ENCODE measurements at places on chromosomes 3 and 15.

DNA sequence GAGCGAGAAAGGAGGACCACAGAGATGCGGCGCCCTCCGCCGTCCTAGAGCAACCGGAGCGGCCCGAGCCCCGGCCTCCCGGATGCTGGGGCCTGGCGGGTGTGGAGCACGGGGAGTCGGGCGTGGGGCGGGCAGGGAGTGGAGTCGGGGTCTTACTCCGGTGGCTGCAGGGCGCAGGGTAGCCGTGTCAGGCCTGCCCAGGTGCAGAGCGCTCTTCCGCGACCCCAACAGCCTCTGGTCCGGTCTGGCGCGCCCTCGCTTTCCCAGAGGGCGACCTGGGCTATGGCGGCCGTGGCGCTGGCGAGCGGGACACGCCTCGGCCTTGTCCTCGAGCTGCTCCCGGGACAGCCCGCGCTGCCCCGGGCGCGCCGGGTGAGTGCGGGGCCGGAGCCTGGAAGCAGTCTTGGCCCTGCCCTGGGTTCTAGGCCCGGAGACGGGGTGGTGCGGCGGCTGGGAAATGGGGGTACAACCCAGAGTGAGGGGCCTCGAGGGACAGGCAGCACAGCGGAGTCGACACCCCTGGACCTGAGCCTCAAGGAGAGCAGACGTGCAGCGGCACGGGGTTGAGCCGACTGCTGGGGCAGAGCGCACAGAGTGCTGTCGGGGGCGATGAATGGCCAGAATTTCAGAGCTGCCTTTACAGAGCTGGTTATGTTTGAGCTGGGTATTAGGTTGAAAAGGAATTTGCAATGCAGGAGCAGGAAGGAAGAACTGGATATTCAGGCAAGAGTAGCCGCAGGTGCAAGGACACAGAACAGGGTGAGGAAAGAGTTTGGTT is at the start of gene ZNF662:
Gene ZNF662, plus strand, starts transcription at position 73 of the 778 bp plus-strand sequence. CDS start 1,973 bp downstream, outside the sequence.
- no peak for DNase-seq
- no peaks in the 10 kb centered on the region for H3K36me3 ChIP-seq
- peak within 1 kb of the TSS; percentile 82 for H3K4me3 ChIP-seq
- H3K4me1 ChIP-seq: no peaks in the 10 kb centered on the region

DNA sequence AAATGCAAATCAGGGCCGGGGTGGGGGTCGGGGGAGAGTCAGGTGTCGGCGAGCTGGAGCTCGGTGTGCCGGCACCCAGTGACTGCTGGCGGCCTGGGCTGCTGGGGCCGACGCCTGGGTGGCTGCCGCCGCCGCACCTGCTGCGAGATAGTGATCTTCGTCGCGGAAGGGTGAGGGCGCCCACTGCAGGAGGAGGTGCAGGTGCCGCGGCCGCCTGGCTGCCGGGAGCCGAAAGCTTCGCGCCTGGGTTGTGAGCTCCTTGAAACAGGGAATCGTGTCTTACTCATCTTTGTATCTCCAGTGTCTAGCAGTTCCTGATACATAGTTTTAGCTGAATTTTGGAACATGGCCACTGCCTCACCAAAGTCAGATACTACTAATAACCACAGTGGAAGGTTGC is 64.0 kb upstream of the CPOX start:
- H3K36me3 ChIP-seq: no peaks in the 10 kb centered on the region
- H3K4me1 ChIP-seq: peaks cover 3% of the 10 kb centered on the region
- H3K27me3 ChIP-seq: peaks cover 16% of the 10 kb centered on the region
- peak overlapping the region; percentile 7 for H3K4me3 ChIP-seq
- no peak overlapping the region for H3K27ac ChIP-seq
- no peak for DNase-seq

GRCh38 chr15:58015565-58015964 is 49.9 kb downstream of the ALDH1A2 start:
- H3K27ac ChIP-seq: no peak overlapping the region
- H3K36me3 ChIP-seq: no peaks in the 10 kb centered on the region
- no peak for DNase-seq
- no peaks in the 10 kb centered on the region for H3K27me3 ChIP-seq

DNA sequence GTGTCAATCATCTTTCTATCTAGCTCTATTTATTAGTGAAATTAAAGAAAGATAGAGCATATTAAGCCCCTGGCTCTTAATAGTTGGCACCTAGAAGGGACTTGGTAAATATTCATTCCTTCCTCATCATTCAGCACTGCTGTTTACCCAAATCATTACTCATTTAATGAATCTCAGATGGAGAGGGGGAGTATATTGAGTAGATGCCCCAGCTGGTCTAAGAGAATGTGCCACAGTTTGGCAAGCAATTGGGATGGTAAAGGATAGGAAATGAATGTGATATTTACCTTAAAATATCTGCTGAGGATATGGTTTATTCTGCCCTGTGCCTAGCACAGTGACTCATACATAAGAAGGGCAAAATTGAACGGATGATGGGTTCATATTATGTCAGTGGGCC is 6.0 kb downstream of the IL1RAP start:
- no peaks in the 10 kb centered on the region for H3K36me3 ChIP-seq
- no peaks in the 10 kb centered on the region for H3K4me1 ChIP-seq
- H3K4me3 ChIP-seq: no peak overlapping the region
- H3K27ac ChIP-seq: no peak overlapping the region

DNA sequence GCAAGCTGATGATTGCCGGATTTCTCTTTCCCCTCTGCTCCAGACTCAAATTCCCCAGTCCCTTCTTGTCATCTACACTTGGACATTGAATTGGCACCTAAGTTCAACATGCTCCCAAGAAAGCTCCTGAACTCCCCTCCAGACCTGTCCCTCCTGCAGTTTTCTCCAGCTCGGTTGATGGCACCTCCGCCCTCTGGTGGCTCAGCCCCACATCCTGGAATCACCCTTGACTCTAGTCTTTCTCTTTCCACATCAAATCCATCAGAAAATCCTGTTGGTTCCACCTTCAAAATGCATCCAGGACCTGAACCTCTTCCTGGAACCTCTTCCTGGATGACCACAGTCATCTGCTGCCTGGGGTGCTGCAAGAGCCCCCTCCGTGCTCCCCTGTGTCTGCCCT is 60.1 kb downstream of the RASGRF1 start:
- no peak overlapping the region for H3K4me3 ChIP-seq
- H3K27ac ChIP-seq: no peak overlapping the region
- H3K4me1 ChIP-seq: peaks cover 9% of the 10 kb centered on the region
- DNase-seq: no peak
- no peaks in the 10 kb centered on the region for H3K36me3 ChIP-seq

- H3K27ac ChIP-seq: peak overlapping the region; percentile 9
- no peak overlapping the region for H3K4me3 ChIP-seq
- peaks cover 9% of the 10 kb centered on the region for H3K4me1 ChIP-seq
- no peaks in the 10 kb centered on the region for H3K27me3 ChIP-seq
- H3K36me3 ChIP-seq: no peaks in the 10 kb centered on the region
- DNase-seq: peak; percentile 73
Observed at GRCh38 chr15:39786447-39787056, 3.9 kb upstream of the FSIP1 start.

Measured in mesenchymal stem cell (in vitro differentiated cells and primary cell).